ENCODE measurements at places on chromosomes 3 and 15.

DNA sequence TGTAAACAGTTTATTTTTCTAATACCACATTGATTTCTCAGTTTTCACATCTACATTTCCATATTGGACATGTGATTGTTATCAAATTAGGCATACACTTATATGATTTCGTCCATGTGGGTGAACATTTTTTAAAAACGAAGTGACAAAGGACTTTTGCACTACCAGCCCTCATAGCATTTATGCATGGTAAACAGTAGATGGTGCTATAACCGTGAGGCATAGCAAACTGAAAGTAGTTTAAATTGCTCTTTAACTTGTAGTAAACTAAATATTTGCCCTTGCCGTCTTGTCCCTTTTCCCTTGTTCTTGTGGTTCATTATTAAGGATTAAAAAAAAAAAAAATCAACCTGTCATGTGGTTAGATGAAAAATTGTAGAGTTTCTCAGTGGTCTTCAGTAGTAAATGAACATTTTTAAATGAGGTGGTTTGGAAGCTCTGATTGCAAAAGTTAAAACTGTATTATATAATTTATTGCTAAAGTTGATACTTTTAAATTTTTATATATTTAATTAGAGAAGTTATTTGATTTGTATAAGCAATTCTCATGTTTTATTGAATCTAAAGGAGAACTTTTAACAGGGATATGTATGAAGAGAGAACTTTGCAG is 24.0 kb downstream of the STX19 start:
- DNase-seq: peak; percentile 15

GRCh38 chr15:25713736-25714537 is 149.2 kb downstream of the ATP10A start:
- no peak for DNase-seq

DNA sequence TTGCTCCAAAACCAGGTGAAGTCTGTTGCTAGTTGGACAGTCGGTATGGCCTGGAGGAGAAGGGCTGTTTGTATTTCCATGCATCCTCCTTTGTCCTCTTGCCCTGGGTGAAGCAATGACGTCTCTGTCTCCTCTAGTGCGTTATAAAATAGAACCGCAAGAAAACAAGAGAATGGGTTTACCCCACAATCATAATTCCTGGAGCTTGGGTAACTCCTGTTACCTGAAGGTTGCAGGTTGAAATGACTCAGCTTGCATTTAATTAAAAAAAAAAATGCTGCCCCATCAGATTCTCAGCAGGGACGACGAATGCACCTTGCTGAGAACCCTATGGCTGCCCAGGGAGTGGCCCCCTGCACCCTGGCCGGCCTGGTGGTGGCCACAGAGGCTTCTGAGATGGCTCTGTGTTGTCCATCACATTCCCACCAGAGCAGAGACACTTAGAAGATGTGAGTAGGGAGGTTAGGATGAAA is 228.2 kb upstream of the BHLHE40 start:
- no peak for DNase-seq

DNA sequence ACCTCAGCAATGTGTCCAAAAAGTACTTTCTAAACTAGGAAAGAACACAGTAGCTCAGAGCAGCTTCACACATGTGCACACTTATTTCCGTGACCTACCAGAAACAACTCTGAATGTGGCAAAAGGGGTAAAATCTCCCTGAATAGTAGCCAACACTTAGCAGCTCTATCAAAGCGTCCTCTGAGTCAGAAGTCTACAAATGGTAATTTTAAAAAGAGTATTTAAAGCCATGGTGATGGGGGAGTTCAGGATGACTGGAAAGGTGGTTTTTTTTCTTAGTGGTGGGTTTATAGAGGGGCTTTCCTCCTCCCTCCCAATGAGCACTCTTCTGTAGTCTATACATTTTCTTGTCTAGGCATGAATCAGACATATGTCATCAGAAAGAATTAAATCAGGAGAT is 223.8 kb upstream of the PRICKLE2 start:
- no peak for DNase-seq
